ENCODE measurements at places on chromosomes 4 and X.

DNA sequence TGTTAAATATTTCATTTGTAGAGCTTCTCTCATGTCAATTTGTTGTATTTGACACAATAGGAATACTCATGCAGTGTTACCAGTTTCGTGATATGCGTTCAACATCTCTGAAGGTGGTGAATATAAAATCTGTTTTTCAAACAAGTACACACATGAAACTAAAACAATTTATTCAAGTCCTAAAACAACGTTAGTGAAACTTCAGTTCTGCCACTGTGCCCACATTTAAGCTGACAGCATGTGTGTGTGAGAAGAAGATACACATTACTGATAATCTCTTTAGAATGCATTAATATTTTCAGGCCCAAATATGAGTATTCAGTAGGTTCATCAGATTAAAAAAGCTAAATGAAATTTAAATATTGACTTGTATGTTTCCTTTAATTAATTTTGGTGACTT lies 21.7 kb downstream of the GAB1 start:
- no peak for DNase-seq

DNA sequence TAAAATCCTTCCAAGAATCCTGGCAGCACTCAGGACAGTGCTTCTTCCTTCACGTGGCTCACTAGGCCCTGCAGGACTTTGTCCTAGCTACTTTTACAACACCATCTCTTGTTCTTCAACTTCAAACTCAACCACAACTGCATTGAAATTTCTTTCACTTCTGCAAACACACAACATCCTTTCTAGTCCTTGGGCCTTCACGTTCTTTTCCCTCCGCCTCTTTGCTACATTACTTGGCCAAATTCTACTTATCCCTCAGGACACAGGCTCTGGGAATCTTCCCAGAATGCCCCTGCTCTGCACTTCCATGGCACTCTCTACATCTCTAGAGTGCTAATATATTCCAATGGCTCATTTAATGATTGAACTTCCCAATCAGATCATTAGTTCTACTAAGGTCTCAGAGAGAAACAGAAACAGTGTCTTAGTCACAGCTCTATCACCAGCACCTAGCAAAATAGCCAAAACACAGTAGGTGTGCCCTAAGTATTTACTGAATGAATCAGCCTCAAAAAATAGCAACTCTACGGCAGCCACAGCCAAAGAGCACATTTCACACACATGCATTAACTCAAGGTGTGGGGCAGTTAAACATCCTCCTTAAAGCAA lies 73.3 kb downstream of the MANBA start:
- no peak for DNase-seq

DNA sequence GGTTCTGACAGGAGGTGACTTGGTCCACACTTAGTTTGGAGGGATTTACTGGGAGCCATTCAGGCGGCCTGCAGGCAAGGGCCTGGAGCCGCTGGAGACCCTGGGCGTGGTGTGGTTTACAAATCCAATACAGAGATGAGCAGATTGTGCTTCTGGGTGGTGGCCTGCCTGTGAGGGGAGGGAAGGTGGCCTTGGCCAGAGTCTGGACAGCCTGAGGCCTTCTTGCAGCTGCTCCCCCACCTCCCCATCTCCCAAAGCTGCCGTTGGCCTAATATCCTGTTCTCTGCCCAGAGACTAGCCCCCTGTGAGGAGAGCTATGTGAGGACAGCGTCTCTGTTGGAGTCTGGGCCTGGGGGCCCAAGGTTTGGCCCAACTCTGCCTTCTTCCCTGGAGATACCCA lies 163.9 kb upstream of the MAMLD1 start:
- DNase-seq = no peak

DNA sequence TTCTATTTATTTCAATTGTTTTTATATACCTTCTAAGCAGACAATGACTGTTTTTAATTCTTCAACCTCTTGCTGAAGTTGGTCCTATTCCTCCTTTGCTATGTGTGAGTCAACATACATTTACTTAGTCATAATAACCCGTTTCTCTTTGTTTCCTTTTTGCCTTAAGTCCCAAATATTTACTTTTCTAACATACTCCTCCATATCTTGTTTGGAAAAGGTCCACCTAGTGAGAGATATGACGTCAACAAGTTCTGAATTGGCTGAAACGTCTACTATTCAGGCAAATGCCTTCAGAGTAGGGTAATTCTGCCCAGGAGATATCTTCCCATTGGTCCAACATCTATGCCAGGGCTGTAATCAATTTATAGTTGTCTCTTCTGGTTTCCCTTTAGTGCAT lies 179.3 kb upstream of the GEMIN8 start:
- DNase-seq = no peak

GRCh38 chr4:67122029-67122428 lies 423.3 kb downstream of the CENPC start:
- DNase-seq = peak; percentile 15

DNA sequence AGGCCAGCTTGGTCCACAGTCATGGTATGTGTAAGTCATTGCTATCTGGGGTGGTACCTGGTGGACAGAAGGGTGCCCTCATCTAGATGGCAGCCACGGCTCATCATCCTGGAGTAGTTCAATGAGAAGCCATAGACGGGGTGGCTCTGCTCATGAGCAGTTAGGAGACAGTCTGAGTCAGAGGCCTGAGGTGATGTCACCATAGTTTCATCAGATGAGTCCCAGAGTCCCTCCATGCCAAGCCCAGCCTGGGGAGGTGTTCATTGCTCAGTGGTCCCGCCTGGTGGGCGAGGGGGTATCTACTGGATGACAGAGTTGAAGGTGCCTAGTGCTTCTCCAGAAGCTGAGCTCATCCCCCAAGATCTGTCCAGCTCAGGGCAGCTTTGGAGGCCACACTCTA lies 49.8 kb downstream of the DLG3 start:
- no peak for DNase-seq

GRCh38 chr4:82223715-82224114 lies 150.1 kb downstream of the HNRNPD start:
- no peak for DNase-seq

DNA sequence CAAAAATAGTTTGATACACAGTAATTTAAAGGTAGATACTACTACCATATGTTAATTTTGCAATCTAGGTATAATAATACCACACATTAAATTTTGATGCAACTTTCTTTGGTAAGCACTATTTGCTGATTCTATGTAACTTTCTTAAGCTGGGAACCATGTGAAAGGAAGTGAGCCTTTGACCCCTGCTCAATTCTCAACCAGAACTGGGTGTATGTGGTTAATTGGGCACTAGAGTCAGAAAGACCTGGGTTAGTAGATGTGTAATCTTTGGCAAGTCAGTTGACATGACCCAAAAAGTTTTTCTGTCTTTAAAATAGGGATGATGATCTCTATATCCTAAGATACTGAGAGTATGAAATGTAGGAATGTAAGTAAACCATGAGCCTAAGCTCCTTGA lies 22.4 kb downstream of the TLR2 start:
- DNase-seq = no peak

DNA sequence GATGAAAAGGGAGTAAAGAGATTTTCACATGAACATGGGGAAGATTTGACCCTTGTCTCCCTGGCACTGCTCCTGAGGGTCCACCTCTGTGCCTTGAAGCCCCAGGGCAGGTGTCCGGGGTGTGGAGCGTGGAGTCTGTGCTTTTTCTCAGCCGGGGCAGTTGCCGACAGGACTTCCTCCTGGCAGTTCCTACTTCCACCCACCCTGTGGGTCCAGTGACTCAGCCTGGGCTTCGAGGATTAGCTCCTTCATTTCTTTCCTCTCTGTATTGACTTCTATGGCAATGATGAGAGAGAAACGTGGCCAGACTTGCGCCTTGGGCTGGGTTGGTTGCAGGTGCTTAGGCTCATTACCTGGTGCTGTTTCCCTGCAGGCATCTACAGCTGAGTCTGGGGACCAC lies 35.9 kb upstream of the CLCN4 start:
- DNase-seq = no peak

GRCh38 chr4:128831531-128832242 lies 22.2 kb downstream of the JADE1 start:
- DNase-seq = no peak

DNA sequence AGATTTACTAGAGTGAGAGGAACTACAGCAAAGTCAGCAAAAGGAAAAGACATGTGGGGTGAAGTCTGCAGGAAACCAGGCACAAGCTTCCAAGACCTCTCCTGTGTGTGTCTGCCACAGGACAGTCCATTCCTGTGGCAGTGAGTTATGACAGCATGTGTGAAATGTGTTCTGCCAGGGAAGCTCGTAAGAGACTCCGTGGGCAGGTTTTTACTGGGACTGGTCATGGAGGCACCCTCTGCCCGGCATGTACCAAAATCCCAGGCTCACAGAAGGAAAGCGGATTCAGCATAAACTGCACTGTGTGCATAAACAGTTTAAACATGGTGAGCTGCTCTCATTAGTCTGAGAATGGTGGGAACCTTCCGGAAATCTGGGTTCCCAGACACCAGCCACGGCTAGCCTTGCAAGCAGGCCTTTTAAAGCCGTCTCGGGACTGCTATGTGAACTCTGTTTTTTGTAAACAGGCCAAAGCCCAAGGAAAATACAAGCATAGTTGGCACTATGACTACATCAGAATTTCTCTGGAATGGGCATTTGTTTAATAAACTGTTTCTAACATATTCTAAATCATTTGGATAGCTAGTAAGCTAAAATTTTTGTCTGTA lies 288.5 kb downstream of the TENM3 start:
- DNase-seq = no peak

- no peak for DNase-seq
These were observed 180.0 kb downstream of the NKX6-1 start for GRCh38 chr4:84319124-84319523.

- DNase-seq = no peak
These were observed 69.8 kb downstream of the GPR101 start for GRCh38 chrX:136963973-136964372.

DNA sequence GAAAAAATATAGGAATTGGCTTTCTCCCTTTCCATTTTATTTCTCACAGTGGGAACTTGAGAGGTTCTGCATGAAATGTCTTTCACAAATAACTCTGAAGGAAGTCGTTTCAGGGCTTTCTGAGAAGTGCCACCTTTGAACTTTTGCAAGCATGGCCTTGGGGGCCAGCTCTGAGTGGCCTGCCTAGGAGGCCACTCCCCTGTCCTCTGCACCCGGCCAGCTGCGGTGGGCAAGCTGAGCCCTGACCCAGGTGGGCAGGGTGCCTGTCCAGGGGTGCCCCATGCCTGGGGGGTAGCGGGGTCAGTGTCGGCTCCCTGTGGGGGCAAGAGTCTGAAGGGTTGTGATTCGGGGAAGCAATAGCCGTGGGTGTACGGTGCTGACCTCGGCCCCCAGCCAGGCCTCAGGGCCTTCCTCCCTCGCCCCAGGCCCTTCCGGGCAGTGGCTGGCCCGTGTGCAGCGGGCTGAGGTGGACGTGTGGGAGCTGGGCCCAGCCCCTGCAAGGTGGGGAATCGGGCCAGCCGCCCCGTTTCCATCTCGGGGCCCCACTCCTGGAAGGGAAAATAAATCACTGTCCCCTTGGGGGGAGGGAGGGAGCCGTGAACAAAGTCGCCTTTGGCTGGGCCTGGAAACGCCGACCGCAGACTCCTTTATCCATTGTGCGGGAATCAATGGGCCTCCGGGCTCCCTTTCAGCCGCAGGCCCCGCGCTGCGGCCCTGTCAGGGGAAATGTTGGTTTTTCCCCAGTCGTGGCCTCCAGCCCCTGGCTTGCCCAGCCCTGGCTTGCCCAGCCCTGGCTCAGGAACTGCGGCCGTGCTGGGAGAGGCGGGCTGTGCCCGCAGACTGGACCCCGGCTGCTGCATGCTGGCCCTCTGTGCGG lies 3.1 kb downstream of the FGFRL1 start:
- DNase-seq = no peak

DNA sequence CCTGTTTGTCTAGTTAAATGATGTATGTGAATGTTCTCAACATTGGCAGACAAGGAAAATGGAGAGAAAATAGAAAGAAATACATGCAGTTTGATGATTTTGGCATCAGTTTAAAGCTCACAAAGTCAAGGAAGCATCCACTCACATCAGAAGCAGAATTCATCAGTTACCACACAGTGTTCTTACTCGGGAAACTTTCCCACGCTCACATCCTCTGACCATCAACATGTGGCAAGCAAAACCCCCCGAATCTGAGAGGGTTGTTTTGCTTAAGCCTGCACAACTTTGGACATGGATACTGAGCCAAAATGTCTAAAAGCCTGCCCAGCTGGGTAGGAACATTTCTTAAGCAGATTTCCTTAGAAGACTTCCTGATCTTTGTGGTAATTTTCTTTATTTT lies 407.6 kb downstream of the ANKRD50 start:
- no peak for DNase-seq

GRCh38 chr4:26885912-26886274 lies 25.3 kb downstream of the STIM2 start:
- no peak for DNase-seq

DNA sequence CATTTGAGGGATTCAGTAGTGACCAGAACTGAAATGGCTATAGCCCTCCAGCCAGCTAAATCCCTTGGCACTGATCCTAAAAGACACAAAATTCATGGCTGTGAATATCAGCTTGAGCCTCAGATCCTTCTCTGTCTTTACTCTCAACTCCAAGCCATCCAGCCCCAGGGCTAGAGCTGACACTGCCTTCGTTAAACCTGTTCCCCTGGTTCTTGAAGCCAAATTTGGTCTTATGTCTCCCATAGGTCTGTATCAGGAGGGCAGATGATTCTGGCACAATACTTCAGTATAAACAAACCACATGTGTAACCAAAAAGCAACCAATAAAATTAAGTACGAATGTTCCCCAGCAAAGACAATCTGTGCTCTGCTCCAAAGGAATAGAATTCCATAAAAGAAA lies 78.0 kb downstream of the ANOS1 start:
- no peak for DNase-seq

GRCh38 chr4:167109859-167110258 lies 124.4 kb downstream of the SPOCK3 start:
- DNase-seq = no peak

- DNase-seq = no peak
These were observed 75.3 kb upstream of the C1QTNF7 start for GRCh38 chr4:15352524-15352923.

DNA sequence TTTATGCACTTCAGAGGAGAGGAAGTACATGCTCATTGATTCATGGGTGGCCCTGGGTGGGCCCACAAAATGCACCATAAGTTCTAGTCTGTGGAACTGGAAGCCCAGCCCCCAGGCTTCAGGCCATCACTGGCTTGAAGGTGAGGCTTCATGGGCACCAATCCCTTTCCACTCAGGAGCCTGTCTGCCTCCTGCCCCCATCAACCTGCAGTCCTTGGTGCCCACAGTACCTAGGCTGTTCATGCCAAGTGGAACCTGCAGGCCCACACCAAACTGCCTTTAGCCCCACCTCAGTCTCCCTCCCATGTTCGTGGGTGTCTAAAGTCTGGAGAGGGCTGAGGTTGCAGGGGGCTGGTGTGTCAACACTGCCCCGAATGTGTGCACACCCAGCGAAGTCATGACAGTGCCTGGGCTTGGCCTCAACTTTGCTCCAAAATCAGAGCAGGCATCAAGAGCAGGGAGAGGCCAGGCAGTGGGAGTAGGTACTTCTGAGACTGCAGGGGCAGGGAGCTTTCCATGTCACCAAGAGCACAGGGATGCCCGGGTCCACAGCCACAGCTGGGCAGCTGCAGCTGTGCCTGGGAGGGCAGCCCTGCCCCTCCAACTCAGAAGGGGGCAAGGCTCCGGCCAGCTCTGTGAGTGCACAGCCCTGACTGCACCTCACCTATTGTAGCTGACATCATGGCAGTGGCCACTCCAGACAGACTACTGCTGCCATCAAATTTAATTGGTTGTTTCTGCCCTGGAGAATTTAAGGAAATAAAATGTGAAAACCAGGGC lies 1250.4 kb upstream of the IGFBP7 start:
- no peak for DNase-seq

Measured in NT2/D1 (cell line).